ENCODE measurements at places on chromosomes 7 and 10.

- DNase-seq: no peak
Measured at GRCh38 chr7:44735403-44736165, 13.1 kb upstream of the ZMIZ2 start.

GRCh38 chr7:98753989-98754479 is 115.8 kb downstream of the TMEM130 start:
- DNase-seq: no peak

GRCh38 chr7:84985073-84985784 is 201.6 kb downstream of the SEMA3D start:
- no peak for DNase-seq

DNA sequence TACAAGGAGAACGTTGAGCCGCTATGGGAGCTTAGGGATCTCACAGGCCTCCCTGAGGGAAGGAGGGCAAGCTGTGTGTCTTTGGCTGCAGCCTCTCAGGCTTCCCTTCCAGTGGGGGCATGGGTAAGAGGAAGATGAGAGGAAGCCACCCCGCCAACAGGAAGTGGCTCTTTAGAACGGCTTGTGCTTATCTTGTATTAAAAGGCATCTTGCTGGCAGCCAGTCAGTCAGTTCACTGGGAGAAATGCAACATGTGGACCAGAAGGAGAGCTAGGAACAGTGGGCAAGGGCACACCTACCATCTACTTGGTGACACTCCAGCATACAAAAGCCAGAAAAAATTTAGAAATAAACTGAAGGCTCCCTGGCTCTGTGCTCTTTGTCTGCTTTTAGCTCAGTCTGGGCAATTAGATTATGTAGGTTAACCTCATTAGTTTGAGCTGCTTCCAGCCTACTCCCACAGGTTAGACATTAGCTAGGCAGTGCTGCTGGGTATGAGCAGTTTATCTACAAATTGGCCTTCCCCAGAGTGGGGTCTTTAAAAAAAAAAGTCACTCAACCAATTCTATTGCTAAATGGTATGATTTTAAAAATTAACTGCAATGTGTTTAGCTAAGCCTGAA is 595.9 kb downstream of the KCNMA1 start:
- DNase-seq: no peak

DNA sequence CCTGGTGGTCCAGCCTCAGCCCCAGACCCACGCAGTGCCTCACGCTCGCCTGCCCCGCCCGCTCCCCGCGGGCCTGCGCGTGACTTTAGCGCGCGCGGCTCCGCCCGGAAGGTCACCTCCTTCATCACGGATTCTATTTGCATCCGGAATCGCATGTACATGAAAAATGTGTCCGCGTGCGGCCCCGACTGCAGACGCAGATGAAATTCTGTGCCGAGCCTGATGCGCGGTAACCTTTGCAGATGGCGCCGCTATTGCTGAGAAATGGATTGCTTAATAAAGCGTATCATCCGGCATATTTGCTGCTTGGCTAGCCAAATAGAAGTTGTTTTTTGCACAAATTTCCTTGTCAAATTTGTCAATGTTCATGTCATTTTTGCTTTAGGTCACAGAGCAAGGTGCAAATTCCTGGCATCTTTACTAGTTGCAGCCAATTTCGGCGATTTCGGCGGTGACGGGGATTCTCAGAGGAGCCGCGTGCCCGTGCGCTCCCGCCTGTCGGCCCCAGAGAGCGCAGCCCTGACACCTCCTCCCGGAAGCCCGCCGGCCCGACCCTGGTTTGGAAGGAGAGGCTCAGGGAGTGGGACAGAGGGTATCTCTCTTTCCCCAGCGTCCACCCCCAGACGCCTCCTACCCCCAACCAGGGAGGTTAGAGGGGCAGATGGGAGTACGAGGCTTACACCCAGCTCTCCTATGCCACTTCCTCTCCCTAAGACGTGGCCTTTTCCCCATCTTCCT is 85.9 kb upstream of the PAX2 start:
- no peak for DNase-seq

DNA sequence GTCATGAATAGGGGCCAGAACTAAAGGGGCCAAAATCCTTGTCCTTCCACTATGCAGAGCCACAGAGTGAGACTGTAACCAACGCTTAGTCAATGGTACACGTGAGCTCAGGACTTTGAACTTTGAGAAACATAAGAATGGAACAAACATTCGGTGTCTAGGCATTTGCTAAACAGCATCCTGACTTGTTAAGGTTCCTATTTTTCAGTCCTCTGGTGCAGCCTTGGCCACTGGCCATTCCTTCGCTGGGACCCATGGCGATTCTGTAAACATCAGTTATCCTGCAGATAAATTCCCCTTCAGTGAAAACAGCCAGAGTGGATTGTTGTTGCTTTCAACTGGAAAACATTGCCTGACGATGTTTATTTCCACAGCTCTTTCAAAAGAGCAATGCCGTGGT is 266.8 kb downstream of the SORCS1 start:
- no peak for DNase-seq

- DNase-seq: no peak
Measured at GRCh38 chr7:107077699-107078516, 33.4 kb downstream of the PRKAR2B start.
